Natural killer cell (primary cell): ENCODE measurements at places on chromosomes 2 and 18.

DNA sequence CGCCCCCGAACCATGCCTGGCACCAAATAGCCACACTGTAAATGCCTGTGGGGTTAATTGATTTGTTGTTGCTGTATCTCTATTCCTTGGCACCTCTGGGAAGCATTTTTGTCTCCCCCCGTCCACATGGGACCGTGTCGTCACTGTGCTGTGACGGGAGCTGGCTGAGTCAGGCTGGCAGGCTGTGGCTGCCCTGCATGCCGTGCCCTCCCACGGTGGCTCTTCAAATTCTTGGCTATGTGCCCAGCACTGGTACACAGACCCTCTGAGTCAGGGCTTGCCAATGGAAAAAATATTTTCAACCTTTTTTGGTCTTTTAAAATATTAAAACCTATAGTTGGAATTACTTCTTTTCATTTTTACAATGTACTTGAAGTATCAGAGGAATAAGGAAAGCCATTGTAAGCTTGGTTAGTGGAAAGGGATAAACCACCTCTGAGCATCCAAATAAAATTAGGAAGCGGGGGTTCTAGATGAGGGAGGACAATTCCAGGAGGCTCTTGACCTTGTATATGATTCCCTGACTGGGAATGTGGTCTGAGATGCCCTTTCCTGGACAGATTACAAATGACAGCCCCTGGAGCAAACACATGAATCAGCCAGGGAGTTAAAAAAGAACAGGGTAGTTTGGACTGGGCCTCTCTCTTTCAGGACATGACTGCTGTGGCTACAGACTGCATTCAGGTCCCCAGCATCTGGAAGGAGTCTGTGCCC, 59.4 kb downstream of the DGKD start:
- H3K4me1 ChIP-seq, result peaks cover 55% of the 10 kb centered on the region
- H3K27ac ChIP-seq, result peak overlapping the region; percentile 12
- no peaks in the 10 kb centered on the region for H3K27me3 ChIP-seq
- peak; percentile 74 for DNase-seq
- H3K36me3 ChIP-seq, result peaks cover 24% of the 10 kb centered on the region
- H3K4me3 ChIP-seq, result no peak overlapping the region

GRCh38 chr18:59286341-59286740, 13.1 kb upstream of the RAX start:
- no peak overlapping the region for H3K27ac ChIP-seq
- no peak overlapping the region for H3K4me3 ChIP-seq
- H3K36me3 ChIP-seq, result no peaks in the 10 kb centered on the region
- DNase-seq, result no peak

GRCh38 chr18:58308463-58308862, 264.4 kb downstream of the NEDD4L start:
- no peak overlapping the region for H3K27ac ChIP-seq
- no peaks in the 10 kb centered on the region for H3K27me3 ChIP-seq
- no peak overlapping the region for H3K4me3 ChIP-seq
- peaks cover 8% of the 10 kb centered on the region for H3K4me1 ChIP-seq

DNA sequence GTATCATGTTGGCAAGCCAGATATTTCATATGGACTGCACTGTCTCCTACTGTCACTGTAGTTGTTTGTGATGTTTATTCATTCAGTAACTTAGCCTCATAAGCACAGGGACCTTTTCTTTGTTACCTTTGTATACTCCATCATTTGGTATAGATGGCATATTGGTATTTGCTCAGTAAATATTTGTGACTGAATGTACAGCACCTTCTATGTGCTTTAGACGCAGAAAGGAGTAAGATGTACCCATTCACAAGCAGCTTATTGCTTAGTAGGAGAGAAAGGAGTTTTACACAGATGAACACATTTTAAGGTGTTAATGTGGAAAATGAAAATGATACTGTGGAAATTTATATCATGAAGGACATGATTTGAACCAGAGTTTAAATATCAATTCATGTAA, 12.0 kb downstream of the EPC2 start:
- no peaks in the 10 kb centered on the region for H3K27me3 ChIP-seq
- no peak overlapping the region for H3K4me3 ChIP-seq
- H3K27ac ChIP-seq, result no peak overlapping the region
- DNase-seq, result no peak
- peaks cover 8% of the 10 kb centered on the region for H3K4me1 ChIP-seq

DNA sequence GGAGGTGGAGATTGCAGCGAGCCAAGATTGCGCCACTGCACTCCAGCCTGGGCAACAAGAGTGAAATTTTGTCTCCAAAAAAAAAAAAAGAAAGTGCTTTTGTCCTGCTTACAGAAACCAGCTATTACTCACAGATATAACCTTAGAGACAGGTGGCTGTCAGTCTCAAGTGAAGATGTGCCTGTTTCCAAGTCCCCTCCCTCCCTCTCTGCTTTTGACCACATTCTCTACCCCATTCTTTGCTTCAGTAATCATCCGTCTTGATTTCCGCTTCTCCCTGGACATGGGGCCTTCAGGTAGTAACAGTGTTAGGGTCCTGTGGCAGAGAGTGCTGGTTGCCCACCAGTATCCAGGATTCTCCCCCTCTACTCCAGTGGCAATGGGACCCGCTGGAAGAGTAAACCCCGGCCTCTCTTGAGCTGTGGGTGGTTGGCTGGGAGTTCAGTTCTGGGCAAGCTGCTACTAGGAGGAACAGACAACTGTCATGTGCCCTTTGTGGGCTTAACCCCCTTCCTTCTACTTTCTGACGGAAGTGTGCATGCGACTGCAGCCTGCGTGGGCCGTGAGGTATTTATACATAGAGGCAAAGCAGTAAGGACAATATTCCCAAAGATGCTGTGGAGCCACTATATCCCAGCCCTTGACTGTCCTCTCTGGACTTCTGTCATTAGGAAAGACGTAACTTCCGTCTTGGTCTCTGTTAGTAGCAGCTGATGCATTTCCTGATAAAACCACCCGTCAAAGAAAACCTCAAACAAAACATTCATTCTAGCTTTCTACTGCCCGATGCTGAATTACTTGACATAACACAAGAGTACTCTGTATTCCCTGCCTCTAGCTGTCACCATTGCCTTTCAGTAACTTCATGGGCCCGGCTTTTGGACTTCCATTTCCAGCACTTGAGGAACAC, 17.8 kb downstream of the PDCL3 start:
- peaks cover 29% of the 10 kb centered on the region for H3K4me1 ChIP-seq
- peak; percentile 63 for DNase-seq
- H3K27me3 ChIP-seq, result no peaks in the 10 kb centered on the region

DNA sequence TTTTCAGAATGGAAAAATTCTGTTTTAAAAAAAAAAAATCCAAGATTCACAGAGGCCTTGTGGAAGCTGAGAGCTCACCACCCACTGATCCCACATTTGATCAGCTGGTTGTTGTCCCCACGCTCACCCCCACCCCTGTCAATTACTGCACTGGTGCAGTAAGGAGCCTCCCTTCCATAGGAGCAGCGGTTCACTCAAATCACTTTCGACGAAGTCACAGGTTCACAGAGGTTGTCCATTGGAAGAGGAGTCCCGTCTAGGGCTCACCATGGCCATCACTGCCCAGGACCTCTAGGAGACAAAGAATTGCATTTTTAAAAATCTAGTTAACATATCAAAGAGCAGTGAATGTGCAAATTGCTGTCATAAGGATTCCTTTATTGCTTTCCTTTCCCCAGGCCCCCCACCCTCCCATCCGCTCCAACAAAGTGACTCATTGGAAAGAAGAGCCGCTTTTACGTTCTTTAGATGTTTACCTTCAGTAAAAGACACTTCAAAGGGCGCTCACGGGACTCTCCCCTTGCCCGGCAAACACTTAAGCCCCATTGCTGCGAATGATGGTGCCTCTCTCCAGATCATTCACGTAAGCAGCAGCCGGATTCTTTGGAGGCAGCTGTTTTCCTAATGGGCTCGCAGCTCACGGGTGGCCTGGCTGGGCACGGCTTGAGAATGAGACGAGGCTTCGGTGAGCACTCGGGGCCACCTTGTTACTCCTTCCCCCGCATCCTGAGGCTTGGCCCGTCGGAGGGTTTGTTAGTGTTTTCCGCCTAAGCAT, 165.5 kb upstream of the SALL3 start:
- no peaks in the 10 kb centered on the region for H3K36me3 ChIP-seq
- H3K27me3 ChIP-seq, result no peaks in the 10 kb centered on the region
- no peak for DNase-seq
- no peak overlapping the region for H3K27ac ChIP-seq
- H3K4me3 ChIP-seq, result no peak overlapping the region

DNA sequence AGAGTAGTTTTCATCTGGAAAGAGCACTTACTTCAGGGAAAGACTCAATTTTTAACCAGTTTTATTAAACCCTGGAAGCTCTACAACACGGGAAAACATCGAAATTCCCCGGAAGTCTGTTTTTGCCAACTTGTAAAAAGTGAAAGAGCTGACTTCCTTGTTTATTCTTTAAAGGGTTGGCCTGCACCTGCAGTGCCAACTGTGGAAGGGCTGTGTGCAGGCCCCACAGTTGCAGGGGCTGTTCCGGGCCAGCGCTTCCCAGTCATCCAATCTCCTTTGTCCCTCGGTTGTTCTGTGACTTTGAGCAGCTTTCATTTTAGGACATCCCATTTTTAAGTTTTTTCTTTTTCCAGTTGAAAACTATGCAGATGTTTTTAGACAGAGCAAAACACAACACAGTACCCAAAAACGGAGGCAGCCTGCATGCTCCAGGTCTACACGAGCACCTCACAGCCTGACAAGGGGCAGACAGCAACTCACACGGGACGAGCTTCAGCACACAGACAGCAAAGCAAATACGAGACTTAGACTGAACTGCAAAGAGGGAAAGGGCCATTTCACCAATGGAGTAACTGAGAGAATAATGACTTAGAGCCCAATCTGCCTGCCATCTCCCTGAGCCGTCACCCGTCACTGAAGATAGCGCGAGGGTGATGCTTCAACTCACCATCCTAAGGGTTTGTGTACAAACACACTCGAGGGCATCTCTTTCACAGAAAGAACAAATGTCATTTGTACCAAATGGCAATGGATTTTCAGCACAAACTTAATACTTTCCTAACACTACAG, 70.6 kb downstream of the EMILIN2 start:
- H3K36me3 ChIP-seq, result peaks cover 85% of the 10 kb centered on the region
- no peak for DNase-seq
- H3K27me3 ChIP-seq, result no peaks in the 10 kb centered on the region
- H3K4me1 ChIP-seq, result peaks cover 2% of the 10 kb centered on the region
- no peak overlapping the region for H3K4me3 ChIP-seq

DNA sequence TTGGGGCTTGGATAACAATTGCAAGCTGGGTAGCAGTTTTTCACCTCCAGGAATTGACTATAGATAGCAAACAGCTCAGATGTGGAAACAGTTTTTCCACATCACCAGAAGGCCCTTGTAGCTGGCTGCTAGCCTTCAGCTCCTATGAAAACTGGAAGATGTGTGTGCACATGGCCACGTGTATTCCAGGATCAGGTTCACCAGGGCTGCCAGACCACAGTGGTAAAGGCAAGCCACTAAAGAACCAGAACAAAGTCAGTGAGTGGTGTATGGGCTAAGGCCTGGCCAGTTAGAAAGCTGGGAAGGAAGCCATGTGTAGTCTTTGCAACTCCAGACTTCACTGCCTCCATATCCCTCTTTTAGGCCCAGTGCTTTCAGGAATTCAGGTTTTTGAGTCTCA, 12.9 kb downstream of the LRRTM1 start:
- H3K4me1 ChIP-seq, result no peaks in the 10 kb centered on the region
- no peak overlapping the region for H3K27ac ChIP-seq
- no peak for DNase-seq
- no peaks in the 10 kb centered on the region for H3K27me3 ChIP-seq

DNA sequence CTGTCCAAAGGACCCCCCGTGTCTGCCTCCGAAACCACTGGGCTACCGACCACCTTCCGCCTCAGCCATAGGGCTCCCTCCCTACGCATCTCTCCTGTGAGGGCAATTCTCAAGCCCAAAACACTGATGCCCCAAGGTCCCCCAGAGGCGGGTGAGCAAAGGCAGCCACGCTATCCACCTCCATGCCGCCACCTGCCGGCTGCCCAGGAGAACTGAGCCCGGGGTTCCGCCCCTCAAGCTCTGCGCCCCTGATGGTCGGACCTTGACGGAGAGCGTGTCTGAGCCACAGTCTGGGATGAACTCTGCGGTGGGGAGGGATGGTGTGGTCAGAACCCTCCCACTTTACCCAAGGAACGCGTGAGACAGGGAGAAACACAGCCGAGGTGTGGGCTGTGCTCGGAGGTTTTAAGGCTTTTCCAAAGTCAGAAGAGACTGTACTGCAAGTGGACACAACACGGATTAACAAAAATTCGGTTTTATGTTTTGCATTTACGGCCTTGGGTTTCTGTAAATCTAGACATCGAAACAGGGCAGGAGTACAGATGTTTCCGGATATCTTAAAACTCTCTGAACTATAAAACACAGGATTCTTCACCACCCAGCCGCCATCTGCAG, 114.1 kb downstream of the ZNF516 start:
- H3K4me3 ChIP-seq, result no peak overlapping the region
- H3K27me3 ChIP-seq, result no peaks in the 10 kb centered on the region
- no peak for DNase-seq
- H3K4me1 ChIP-seq, result peaks cover 11% of the 10 kb centered on the region

DNA sequence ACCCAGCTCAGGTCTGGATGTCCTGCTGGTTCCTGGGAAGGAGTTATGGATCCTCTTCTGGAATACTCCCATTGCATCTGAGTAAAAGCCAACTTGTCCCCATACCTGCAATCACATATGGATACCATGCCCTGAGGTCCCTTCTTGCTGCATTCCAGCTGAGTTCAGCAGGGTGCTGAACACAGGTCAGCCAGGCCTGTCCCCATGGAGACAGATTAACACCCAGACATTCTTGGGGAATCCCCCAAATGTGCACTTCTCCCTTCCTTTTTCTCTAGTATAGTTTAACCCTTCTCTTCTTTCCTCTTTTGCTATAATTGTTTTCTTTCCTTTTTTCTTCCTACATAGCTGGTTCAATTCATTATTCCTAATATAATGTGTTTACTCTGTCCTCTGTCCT, 799.6 kb upstream of the HS6ST1 start:
- H3K4me1 ChIP-seq, result no peaks in the 10 kb centered on the region
- no peak overlapping the region for H3K4me3 ChIP-seq
- no peak for DNase-seq
- H3K36me3 ChIP-seq, result no peaks in the 10 kb centered on the region
- H3K27me3 ChIP-seq, result no peaks in the 10 kb centered on the region
- H3K27ac ChIP-seq, result no peak overlapping the region

DNA sequence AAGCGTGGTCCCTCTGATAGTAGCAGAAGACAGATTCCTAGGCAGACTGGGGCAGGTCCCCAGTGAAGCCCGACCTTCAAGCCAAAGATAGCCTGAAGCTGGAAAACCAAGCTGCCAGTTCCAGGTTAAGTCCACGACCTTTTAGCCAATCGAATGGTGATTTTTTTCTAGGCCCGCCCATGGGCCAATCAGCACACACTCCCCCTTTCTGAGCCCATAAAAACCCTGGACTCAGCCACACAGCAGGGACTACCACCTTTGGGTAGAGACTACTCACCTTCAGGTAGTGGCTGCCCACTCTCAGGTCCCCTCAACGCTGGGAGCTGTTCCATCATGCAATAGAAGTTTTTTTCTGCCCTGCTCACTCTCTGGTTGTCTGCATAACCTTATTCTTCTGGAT, 14.5 kb upstream of the ADI1 start:
- no peak overlapping the region for H3K4me3 ChIP-seq
- DNase-seq, result no peak
- no peaks in the 10 kb centered on the region for H3K36me3 ChIP-seq
